ENCODE measurements at places on chromosomes 13 and 19. TPM values are rescaled to one million over a fixed set of nuclear protein-coding genes. Genes with fewer than 3 reads are reported as not detected.

The WDR88 gene
- total RNA-seq = not detected

The ZNF177 gene
- total RNA-seq = 1.3 TPM

The NANOS3 gene
- total RNA-seq = 0.66 TPM

The ELAVL3 gene
- total RNA-seq = 0.29 TPM

The ECSIT gene
- 30.8 TPM for total RNA-seq

The BRCA2 gene
- 16.3 TPM for total RNA-seq

All from smooth muscle cell of trachea (primary cell).